Fibroblast of skin of left quadriceps (primary cell): ENCODE measurements at places on chromosomes 5 and 9.
A peak's percentile ranks its signal among the peaks of the same experiment; 100 is the strongest.

- no peak for DNase-seq
Observed at GRCh38 chr9:137454145-137454596, 5.0 kb downstream of the NSMF start.

DNA sequence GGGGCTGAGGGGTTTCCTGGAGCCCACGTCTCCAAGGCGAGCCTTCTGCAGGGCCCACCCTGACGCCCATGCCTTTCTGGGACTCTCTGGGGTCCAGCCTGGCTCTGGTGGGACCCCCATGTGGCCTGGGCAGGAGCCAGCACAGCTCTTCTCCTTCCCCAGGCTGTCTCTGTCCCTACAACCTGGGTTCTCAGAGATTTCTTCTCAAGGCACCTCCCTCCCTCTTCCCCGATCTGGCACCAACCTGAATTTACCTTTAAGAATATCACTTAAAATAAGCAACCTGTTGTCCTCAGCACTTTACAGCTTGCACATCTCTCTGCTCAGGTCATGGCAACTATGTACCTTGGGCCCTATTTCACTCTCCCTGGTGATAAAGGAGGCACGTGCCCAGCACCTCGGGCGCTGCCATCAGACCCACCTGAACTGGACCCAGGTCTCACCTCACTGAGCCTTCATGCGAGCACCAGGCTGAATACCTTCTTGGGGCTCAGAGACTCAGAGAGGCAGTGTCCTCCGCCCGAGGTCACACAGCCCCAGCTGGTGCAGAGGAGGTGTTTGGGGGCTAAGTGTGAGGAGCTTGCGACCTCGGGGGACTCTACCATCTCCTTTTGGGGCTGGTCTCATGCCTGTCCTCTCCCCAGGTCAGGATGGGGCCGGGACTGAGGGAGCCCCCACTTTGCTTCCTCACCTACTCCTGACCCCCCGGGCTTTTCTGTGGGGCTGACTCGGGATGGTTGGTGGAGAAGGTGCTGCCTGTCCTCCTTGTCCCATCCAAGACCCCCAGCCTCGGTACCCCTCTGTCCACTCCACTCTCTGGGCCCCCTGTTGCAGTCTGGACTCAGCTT, 217.7 kb downstream of the C9orf50 start:
- DNase-seq = no peak

DNA sequence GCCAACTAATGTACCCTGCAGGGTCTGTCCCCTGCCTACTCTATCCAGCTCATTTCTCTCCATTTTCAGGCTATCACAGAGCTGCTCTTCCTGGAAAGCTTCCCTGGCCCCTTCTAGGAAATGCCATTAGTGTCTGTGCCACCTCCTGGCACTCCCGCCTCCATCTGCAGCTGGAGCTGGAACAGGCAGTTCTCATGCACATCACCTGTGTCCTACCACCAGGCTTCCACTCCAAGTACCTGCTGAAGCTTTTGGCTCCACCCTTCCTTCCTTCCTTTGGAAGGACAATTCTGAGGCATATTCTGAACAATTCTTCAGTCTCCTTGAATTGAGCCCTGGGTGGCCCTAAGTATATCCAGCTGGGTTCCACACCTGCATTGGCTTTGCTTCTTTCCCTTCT, 156.2 kb upstream of the ZNF618 start:
- no peak for DNase-seq

GRCh38 chr5:158152136-158152535, 293.2 kb upstream of the CLINT1 start:
- DNase-seq = no peak

- no peak for DNase-seq
Observed at GRCh38 chr5:136701191-136701590, 335.8 kb upstream of the TRPC7 start.

- peak; percentile 7 for DNase-seq
Observed at GRCh38 chr9:16458696-16459420, 411.6 kb downstream of the BNC2 start.

DNA sequence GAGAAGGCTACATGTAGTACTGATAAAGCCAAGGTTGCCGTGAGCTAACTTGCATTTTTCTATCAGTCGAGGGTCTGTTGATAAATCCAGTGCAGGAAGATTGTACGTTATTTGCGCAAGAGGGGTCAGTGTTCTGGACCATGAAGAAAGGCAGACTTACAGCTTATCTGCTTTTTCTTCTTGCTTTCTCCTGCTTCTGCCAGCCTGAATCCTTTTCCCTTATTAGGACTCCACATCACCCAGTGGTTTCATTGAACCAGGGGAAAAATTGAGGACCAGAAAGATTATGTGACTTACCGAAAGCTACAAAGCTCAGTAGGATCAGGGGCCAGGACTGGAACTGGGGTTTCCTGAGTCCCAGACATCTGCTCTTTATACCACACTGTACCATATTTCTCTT, 534.6 kb upstream of the BRINP1 start:
- no peak for DNase-seq

GRCh38 chr5:67215519-67216471, 19.2 kb upstream of the CD180 start:
- DNase-seq = no peak

DNA sequence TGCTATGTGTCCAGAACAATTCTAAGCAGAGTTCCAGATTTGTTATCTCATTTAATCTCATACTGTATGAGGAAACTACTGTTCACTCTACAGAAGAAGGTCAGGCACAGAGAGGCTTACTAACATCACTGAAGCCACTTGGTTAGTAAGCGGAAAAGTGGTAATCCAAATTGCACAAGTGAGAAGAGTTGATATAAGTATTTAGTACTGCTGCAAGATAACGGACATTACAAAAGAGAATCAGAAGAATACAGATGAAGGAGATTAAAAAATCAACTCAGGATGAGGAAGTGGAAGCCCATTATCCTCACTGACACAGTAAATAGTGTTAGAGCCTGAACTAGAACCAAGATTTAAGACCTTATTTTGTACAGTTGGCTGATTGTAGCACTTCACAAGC, 22.3 kb upstream of the TLR4 start:
- DNase-seq = no peak

DNA sequence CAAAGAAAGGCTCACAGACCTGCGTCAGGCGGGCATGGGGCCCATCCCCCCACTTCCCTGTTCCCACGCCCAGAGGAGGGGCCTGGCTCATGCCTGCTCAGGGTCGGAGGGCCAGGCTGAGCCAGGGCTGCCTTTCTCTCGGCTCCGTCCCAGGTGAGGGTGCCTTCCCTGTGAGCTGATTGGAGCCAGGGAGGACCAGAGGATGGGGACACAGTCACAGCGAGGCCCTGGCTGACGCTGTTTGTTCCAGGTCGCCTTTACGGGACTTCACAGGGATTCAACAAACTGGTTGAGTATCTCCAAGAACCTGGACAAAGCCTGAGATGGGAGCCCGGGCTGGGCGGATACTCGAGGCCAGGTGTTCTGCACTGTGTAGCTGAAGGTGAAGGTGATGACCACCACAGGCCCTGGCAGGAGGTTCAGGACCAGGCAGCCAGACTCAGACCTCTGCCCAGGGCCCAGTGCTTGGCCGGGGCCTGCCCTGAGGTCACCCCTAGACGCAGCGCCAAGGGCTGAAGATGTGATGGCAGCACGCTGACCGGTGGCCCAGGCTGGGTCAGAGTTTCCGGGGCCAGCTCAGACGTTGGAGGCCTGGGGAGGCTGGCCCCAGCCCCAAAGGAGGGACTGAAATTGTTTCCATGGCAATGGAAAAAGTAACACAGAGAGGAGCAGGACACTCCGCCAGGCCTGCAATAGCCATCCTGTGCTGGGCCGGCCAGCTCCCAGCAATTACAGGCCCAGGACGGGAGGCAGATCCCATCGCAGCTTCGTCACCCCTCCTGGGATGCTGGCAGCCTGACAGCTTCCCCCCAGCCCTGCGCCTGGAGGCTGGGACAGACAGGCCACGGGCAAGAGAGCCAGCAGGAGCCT, 65.3 kb upstream of the ADAMTS2 start:
- no peak for DNase-seq

- peak; percentile 56 for DNase-seq
Observed at GRCh38 chr5:93078082-93079038, 502.7 kb downstream of the NR2F1-AS1 start.

GRCh38 chr9:37290940-37291485, 131.5 kb upstream of the GRHPR start:
- DNase-seq = peak; percentile 76

DNA sequence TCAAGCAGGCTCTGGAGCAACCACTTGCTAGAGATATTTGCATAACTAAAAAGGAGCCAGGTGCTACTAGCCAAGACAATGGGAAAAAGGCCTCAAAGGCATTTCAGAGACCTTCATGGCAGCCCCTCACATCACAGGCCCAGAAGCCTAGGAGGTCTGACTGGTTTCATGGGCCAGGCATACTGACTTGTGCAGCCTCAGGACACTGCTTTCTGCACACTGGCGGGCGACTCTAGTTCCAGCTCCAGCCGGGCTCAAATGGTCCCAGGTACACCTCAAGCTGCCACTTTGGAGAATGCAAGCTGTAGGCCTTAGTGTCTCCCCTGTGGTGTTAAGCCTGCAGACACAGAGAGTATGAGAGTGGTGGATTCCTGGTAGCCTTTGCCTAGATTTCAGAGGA, 27.1 kb downstream of the COX7C start:
- no peak for DNase-seq
